A549 treated with AZD2906 at 1 μM for 4 hours (cell line): ENCODE measurements at places on chromosomes 2 and 18. TPM values are rescaled to one million over a fixed set of nuclear protein-coding genes. Genes with fewer than 3 reads are reported as not detected.

HYCC2 gene
- total RNA-seq, result 3.1 to 6.1 TPM (median 5.1 TPM) in 5 replicates

EFR3B gene
- 7.7 to 10.1 TPM (median 8.0 TPM) in 5 replicates for total RNA-seq

STAM2 gene
- total RNA-seq, result 6.0 to 10.8 TPM (median 8.1 TPM) in 5 replicates

GRHL1 gene
- total RNA-seq, result 0.93 to 1.3 TPM (median 1.1 TPM) in 5 replicates

CRYGC gene
- total RNA-seq, result not detected in 5 replicates

FOXD4L1 gene
- total RNA-seq, result 0.20 to 0.57 TPM (median 0.35 TPM) in 5 replicates

MC2R gene
- not detected in 5 replicates for total RNA-seq

CCL20 gene
- total RNA-seq, result 3.5 to 6.9 TPM (median 5.9 TPM) in 5 replicates

ZC3H6 gene
- 0.17 to 0.45 TPM (median 0.38 TPM) in 5 replicates for total RNA-seq

FIGN gene
- total RNA-seq, result 1.7 to 2.3 TPM (median 2.1 TPM) in 5 replicates

TMEM37 gene
- total RNA-seq, result 2.1 to 2.8 TPM (median 2.6 TPM) in 5 replicates

POU3F3 gene
- 0.02 TPM in 2 of 5 replicates, not detected in the others for total RNA-seq

ZNF521 gene
- not detected in 5 replicates for total RNA-seq

CNDP1 gene
- 0.08 TPM in 1 of 5 replicates, not detected in the others for total RNA-seq

PLGLB1 gene
- total RNA-seq, result 0.20 to 0.66 TPM (median 0.38 TPM) in 5 replicates

FASTKD2 gene
- total RNA-seq, result 29.0 to 39.1 TPM (median 30.7 TPM) in 5 replicates

FBLN7 gene
- total RNA-seq, result 0.37 to 0.67 TPM (median 0.53 TPM) in 5 replicates

CNGA3 gene
- 0.02 to 0.11 TPM (median 0.03 TPM) in 4 of 5 replicates, not detected in the other for total RNA-seq
